Iris pigment epithelial cell (primary cell): ENCODE measurements at places on chromosomes 4 and X.

- peak; percentile 13 for DNase-seq
These were observed 666.4 kb upstream of the NR3C2 start for GRCh38 chr4:149108626-149109025.

GRCh38 chrX:97844943-97845342 lies 961.2 kb downstream of the RPA4 start:
- no peak for DNase-seq

GRCh38 chrX:119359618-119360382 lies 39.3 kb upstream of the SLC25A43 start:
- no peak for DNase-seq

- DNase-seq: peak; percentile 5
These were observed 22.7 kb upstream of the TMPRSS11F start for GRCh38 chr4:68152411-68152810.

DNA sequence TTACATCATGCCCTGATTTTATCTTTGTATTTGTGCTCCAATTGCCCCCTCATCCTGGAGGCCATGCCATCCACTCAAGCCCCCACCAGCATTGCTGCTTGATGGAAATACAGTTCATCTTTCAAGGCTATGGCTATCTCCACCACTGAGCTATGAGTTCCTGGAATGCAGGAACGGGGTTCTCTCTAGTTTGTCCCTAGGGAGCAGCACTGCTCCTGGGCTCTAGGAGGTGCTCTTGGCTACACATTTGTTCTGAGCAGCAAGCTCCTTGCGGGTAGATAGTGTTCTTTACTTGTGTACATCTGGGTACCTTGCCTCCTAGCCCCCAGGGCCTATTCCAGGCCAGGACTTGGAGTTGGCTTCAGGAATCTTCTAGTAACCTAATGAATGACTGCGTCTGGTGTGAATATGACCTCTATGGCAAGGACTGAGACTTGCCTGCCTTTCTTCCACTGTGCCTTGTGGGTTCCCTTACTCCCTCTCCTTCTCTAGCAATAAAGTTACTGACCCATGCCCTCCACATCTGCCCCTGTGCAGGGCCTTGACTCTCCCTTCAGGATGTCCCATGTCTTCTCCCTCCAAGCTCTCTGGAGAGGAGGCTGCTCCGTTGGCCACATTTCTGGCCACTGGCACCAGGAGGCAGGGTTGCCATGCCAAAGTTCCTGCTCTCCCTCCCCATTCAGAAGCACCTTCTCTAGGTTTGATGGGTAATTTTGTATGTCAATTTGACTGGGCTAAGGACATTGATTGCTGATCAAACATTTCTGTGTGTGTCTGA lies 7.6 kb downstream of the CITED1 start:
- peak; percentile 59 for DNase-seq

DNA sequence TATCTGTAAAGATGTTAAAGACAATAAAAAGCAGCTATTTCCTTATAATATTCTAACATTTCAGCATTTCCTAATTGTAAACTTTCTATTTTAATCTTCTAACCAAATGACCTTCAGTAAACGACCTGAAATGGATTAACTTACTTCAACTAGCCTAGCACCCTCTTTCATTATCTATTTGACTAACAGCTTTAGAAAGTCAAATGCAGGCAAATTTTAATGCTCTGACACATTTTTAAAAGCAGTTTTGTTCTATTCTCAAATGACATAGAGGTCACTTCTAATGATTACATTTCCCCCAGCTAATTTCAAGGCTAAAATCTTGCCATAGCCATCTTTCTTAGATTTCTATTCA lies 41.9 kb downstream of the SLC7A11 start:
- no peak for DNase-seq

- DNase-seq: peak; percentile 81
These were observed 126.5 kb downstream of the ADGRA3 start for GRCh38 chr4:22389240-22389870.
